ENCODE measurements at places on chromosomes 7 and 10. TPM values are rescaled to one million over a fixed set of nuclear protein-coding genes. Genes with fewer than 3 reads are reported as not detected.

Gene SDK1
- 0.27 TPM for total RNA-seq

Gene VPS50
- 19.0 TPM for total RNA-seq

Gene MSMB
- total RNA-seq, result not detected

Gene DPP6
- total RNA-seq, result not detected

Gene XPNPEP1
- 96.6 TPM for total RNA-seq

GRCh38 chr10:98638920-98639319, 192.2 kb upstream of the HPS1 start:
- DNase-seq, result no peak

- DNase-seq, result peak; percentile 86
Measured at GRCh38 chr7:137681657-137682562, 164.9 kb downstream of the DGKI start.

DNA sequence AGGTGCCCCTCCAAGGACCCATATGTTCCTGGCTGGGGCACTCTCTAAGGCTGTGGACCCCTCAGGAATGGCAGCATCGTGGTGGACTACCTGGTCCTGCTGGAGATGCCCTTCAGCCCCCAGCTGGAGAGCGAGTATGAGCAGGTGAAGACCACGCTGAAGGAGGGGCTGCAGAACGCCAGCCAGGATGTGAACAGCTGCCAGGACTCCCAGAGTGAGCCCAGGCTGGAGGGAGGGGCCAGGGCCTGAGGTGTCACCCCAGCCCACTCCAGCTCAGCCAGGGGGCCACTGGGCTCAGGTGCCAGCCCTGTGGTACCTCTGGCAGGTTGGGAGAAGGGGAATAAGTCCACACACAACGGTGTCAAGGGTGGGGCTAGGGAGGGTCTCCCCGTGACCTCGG, 4.7 kb upstream of the MUC12 start:
- no peak for DNase-seq

GRCh38 chr7:24773646-24774045, 16.4 kb upstream of the GSDME start:
- DNase-seq, result peak; percentile 29

DNA sequence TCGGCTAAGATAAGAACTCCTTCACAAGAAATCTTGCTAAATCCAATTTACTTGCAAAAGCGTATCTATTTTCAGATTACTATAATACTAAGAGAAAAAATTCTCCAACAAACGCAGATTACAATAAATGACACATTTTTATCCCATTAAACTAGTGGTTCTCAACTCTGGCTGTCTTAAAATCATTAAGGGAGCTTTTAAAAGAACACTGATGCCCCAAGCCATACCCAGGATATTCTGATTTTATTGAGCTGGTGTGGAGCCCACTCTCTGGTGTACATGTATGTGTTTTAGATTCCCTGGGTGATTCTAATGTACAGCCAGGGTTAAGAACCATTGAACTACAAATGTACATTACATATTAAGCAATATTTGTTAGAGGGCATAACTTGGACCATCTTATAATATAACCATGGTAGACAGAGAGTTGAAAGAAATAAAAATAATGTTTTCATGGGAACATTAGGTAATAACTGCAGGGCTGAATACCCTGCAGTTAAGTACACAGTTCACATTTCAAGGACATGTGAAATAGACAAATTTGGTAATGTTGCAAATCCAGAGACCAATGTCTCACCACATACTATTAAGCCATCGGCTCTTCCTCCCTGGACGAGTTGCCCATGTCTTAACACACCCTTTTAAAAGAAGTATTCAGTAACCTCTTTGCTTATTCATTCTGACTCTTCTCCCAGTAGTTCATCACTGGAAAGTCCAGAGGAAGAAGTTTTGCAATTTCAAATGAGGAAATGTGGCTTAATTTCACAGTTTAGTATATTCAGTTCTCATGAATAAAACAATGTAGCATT, 6.2 kb downstream of the GSAP start:
- peak; percentile 44 for DNase-seq

GRCh38 chr7:84228526-84228925, 33.9 kb upstream of the SEMA3A start:
- DNase-seq, result no peak

All from M059J (cell line).